Esophagus squamous epithelium (tissue), 5 donors: ENCODE measurements at places on chromosomes 5 and 9. TPM values are rescaled to one million over a fixed set of nuclear protein-coding genes. Genes with fewer than 3 reads are reported as not detected.

Gene TAF11L10
- total RNA-seq = not detected

Gene GHR
- 5.5 TPM for total RNA-seq

Gene PCDHGA7
- 0.32 TPM for total RNA-seq

Gene ACOT12
- not detected for total RNA-seq

Gene ARID3C
- total RNA-seq = not detected

Gene HAUS6
- total RNA-seq = 8.8 TPM

Gene TNFSF8
- 0.48 TPM for total RNA-seq
